ENCODE measurements at places on chromosomes 16 and 17. TPM values are rescaled to one million over a fixed set of nuclear protein-coding genes. Genes with fewer than 3 reads are reported as not detected.

The AIPL1 gene
- total RNA-seq, result not detected

The PRSS53 gene
- 3.1 TPM for total RNA-seq

The DPEP1 gene
- total RNA-seq, result not detected

The PRAC1 gene
- not detected for total RNA-seq

DNA sequence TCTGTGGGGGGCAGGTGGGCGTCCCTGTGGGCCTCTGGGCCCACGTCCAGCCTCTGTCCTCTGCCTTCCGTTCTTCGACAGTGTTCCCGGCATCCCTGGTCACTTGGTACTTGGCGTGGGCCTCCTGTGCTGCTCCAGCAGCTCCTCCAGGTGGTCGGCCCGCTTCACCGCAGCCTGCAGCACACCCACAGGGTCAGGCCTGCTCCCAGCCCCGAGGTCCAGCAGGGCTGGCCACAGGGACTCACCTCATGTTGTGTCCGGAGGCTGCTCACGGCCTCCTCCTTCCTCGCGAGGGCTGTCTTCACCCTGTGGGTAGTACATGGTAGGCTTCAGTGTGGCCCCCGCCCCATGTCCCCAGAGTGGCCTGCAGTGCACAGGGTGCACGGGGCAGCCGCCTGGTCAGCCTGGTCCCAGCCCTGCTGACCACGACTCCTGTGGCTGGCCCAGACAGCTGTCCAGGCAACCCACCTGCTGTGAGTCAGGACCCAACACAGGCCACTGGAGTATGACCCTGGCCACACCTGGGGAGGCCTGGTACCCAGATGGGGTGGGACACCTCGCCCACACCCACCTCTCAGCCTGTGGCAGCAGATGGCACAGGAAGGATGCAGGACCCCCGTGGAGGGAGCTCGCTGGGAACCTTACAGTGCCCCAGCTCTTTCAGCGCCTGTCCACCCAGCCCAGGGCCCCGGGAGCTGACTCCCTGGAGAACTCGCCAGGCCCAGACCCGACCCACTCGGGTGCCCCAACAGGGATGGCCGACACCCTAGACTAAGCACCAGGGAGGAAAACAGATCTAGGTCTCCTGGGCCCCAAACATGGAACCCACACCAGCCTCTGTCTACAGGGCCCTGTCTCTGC lies 23.9 kb upstream of the AATK start:
- DNase-seq, result no peak

All from activated T-helper 1 cell treated with anti-CD3 and anti-CD28 coated beads, Interleukin-12 subunit alpha, Interleukin-12 subunit beta, Interleukin-2, Interleukin-4 antibody, amounts not matched to agents 30 ng/mL and 10 ng/mL and 1 ng/mL, durations not matched to agents 14 hours and 24 hours and 36 hours (primary cell).